ENCODE measurements at places on chromosomes 2 and 18. TPM values are rescaled to one million over a fixed set of nuclear protein-coding genes. Genes with fewer than 3 reads are reported as not detected.

The UGT1A6 gene
- total RNA-seq = 0.20 TPM

The LDAH gene
- total RNA-seq = 9.0 TPM

The EVA1A gene
- 48.6 TPM for total RNA-seq

The DOK6 gene
- 11.2 TPM for total RNA-seq

The CPLX4 gene
- not detected for total RNA-seq

The G6PC2 gene
- not detected for total RNA-seq

The ACMSD gene
- not detected for total RNA-seq

The SERPINB12 gene
- total RNA-seq = not detected

The ABCB11 gene
- not detected for total RNA-seq

- no peak for DNase-seq
Observed at GRCh38 chr2:109154226-109154625, 25.2 kb downstream of the SH3RF3 start.

GRCh38 chr2:204177977-204178522 is 241.5 kb downstream of the ICOS start:
- DNase-seq = peak; percentile 9

DNA sequence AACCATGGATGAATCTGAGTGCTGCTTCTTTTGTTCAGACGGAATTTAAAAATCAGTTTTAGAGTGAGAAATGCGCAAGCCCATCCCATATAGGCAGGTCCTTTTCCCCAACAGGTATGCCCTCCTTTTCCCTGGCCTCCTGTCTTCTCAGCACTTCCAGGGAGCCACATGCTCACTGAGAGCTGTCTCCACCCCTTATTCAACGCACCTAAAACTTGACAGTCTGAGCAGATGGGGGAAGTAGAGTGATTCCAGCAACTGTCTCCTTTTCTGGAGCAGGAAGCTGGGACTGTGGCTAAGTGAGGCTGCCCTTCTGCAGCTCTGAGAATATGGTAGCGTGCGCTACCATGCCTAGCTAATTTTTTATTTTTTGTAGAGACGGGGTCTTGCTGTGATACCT is 53.1 kb upstream of the NOSTRIN start:
- no peak for DNase-seq

DNA sequence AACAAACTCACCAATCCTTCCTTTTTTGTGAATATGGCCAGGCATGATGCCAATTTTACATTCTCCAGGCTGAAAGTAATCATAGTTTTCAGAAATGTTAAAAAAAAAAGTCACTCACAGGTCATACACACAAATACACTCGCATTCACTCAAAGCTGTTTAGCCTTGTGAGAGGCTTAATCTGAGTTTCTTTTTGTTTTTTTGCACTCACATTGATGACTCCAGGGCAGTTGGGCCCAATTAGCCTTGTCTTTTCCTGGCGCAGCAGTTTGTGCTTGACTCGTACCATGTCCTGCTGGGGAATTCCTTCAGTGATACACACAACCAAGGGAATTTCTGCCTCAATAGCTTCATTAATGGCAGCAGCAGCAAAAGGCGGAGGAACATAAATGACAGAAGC is 18.0 kb downstream of the SUCLG1 start:
- no peak for DNase-seq

DNA sequence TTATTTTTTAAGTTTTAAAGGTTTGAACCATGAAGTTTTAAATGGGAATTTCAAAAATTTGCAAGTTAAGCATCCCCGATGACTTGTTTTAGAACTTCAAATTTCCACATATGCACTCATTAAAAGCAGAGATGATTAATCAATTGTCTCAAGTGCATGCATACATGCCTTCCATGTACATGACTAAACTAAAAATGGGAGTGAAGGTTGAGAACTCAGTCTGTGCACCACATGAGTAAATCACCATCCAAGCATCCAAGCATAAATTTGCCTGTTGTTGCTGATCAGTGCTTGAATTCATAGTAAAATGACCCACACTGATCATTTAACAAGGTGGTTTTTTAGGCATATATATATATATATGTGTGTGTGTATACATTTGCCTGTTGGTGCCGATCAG is 249.8 kb downstream of the ARHGAP15 start:
- no peak for DNase-seq

- DNase-seq = no peak
Observed at GRCh38 chr18:73715210-73715670, 432.4 kb downstream of the FBXO15 start.

DNA sequence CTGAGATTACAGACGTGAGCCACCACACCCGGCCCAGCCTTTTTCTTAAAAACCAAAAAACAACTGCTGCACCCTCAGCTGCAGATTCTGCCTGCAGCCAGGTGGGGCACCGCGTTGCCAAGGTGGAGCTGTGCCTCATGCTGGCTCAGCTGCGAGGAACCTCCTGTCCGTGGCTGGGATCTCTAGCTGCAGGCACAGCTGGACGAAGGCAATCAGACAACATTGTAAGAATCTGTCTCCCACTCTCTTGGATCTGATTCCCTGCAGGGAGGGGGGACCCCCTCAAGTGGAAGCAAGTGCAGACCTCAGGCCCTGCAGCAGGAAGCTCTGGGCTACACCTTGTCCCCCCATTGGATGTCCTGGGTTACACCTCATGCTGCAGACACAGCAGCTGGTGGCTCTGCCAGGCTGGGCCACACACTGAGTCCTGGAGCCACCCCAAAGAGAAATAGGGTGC is 24.1 kb downstream of the CIDEA start:
- DNase-seq = peak; percentile 33

- no peak for DNase-seq
Observed at GRCh38 chr2:63514781-63515180, 73.5 kb downstream of the WDPCP start.

DNA sequence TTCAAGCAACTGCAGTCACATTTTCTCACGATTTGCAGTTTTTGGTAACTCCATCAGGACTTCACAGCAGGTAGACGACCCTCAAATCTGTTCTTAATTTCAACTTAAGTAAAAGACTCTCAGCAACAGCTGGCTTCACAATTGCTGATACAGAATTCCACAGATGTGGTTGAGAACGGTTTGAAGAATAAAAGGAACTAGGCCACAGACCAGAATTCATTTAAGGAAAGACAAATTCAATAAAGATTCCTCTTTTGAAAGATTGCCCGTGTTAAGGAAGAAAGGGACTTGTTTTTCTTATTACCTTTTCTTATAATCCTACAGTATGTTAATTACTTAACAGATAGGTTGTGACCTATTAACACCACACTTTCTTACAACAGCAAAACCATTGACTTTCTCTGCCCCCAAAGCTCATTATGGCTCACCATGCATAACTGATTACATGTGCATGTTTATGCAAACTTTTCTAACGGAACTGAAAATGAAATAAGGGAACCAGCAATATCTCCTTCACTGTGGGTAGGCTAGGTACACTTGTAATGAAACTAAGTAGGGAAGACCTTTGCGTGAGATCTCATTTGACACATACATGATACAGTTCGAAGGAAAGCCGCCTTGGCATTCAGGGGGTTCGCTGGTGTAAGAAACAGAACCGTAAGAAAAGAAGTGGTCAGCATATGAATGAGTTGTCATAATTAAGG is 4.7 kb upstream of the ZNF516 start:
- DNase-seq = no peak

DNA sequence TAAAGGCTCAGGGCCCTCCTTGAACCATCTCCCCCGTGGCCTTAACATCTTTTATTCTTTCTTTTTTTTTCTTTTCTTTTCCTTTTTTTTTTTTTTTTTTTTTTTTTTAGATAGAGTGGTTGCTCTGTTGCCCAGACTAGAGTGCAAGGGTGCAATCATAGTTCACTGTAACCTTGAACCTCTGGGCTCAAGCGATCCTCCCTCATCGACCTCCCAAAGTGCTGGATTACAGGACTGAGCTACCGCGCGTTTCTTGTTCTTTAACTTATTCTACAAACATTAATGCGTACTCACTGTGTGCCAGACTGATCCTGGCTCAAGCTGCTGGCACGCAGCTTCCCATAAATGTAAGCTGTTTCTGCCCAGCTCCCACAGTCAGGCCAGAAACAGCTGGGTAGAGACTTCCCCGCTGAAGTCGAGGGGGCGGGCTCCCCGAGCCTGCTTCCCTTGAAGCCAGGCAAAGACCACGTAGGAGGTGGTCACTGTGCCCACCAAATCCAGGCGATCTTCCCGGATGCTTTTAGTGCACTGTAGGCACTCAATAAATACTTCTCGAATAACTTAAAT is 29.2 kb upstream of the ATP6V1B1 start:
- DNase-seq = peak; percentile 84

DNA sequence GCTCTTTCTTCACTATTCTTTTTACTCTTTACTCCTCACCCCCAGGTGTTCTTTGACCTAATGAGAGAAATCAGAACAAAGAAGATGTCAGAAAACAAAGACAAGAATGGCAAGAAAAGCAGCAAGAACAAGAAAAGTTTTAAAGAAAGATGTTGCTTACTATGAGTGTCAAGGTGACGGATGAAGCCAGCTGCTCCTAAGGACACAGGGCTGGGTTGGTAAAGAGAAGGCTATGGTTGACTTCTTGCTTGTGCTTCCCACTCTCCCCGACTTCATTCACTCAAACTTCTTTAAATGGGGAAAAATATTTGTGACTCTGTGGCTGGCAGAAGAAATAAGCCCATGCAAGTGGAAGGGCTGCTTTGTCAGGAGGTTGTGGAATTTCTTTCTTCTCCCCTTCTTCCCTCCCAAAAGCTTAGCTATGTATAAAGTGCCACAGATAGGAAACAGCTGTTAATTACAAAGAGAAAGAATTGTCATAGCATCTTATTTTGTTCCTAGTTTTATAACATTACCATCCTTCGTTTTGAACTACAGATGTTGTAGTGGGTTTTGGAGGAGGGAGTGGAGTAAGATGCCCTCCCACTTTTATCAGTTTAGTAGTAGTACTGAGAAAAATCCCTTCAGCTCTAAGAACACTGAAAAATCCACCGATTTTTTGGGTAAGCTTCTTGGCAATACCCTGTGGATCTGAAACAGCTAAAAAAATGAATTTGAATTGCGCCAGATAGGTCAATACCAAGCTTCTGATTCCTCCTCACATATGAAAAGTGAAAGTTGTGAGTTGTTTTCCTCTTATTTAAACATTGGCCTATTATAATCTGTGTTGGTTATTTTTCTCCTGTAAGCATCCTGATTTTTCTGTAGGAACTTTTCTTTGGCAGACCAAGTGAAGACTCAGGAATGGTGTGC is 40.7 kb downstream of the RALB start:
- no peak for DNase-seq

DNA sequence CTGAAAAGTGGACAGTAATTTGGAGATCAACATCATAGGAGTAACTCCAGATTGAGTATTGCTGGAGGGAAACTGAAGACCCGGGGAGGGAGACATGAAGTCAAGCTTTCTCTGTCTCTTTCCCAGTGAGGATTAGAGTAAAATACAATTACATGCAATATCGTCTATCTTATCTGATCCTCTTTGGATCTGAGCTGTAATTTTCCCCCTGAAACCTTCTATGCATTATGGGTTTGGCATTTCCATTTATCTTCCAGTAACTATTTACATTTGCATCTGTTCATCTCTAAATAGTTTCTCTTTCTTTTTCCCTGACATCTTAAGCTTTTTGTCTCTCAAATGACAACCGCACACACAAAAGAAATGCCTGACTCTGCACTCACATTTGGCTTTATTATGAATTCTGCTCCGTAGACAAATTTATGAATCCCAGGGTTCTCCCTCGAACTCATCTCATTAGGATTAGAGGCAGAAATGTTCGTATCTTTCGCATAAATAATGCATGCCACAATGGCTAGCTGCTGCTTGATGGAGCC is 113.1 kb downstream of the SPP2 start:
- DNase-seq = no peak

- no peak for DNase-seq
Observed at GRCh38 chr2:241111440-241111805, 9.3 kb upstream of the MTERF4 start.

GRCh38 chr2:204023088-204023487 is 86.5 kb downstream of the ICOS start:
- no peak for DNase-seq

GRCh38 chr2:149145314-149146295 is 107.1 kb downstream of the LYPD6B start:
- DNase-seq = no peak

GRCh38 chr18:64983497-64984238 is 767.1 kb upstream of the CDH7 start:
- no peak for DNase-seq

- DNase-seq = no peak
Observed at GRCh38 chr2:173044686-173045085, 31.0 kb upstream of the MAP3K20 start.

DNA sequence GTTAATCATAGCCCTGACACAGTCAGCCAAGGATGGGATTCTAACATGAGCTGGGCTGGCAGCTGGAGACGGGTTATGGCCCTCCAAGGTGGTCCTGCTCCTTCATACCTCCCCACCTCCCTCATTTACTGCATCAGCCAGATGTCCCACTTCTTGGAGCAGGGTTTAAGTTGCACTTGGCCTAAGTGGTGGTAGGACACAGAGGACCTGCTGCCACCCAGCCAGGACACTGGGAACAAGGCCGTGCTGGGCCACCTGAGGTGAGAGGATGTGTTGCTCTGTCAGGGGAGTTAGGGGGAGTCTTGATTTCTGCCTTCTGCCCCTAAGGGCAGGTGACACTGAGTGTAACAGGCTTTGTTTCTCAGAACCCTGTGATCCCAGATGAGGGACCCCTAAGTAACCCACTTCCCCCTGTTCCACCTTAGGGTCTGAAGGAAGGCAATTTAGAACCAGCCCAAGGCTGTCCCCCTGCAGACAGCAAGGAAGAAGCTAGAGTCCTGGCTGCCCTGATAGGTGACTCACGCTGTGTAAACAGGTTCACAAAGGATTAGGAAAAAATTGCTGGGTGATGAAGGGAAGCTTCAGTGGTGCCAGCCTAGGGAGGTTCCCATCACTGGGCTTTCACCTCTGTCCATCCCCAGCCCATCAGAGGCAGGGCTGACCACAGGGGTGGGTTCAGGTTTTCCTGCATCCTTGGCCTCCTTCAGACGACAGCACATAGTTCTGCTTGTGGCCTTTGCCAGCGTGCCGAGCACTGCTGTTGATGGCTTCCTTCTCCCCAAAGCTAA is 114.3 kb upstream of the MCFD2 start:
- peak; percentile 69 for DNase-seq

GRCh38 chr2:216687646-216688045 is 7.7 kb downstream of the IGFBP5 start:
- DNase-seq = no peak

GRCh38 chr18:76246590-76246989 is 248.5 kb downstream of the ZNF516 start:
- peak; percentile 19 for DNase-seq
